Endothelial cell of umbilical vein (primary cell): ENCODE measurements at places on chromosomes 5 and 9. TPM values are rescaled to one million over a fixed set of nuclear protein-coding genes. Genes with fewer than 3 reads are reported as not detected.
A peak's percentile ranks its signal among the peaks of the same experiment; 100 is the strongest.

DNA sequence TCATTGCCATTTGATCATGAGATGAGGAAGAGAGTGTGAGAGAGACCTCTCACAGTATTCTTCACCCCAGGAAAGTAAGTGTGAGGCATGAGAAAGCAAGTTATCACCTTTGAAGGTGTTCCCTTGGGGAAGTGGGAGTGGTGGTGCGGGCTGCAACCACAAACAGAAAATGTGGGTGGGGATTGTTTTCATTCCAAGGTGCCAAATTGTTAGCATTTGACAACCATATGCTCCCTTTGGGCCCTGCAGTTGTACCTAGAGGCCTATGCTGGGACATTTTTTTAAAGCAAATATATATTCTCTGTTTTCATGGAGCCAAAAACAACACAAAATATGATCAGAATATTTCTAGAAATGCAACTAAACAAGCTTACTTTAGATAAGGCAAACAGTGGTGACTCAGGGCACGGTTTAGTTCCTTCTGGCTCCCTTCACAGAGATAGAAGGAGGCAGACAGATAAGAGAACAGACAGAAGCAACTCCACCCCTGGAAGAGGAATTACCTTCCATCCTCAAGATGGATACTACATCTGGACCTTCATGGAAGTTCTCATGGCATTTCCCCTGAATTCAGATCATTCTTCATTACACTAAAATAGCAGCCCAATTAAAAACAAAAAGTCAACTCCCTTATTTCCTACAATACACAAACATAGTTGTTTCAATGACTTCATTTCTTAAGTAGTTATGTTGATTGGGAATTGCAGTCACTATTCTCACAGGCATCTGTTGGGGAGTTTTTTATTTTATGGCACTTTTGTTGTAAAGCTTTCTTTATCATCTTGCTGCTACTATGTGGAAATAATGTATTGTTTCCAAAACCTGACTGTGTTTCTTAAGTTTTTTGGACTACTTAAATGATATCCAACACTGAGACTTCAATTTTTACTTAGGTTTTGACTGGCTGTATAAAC is 416.6 kb downstream of the PLK2 start:
- no peak overlapping the region for H3K27ac ChIP-seq
- DNase-seq = peak; percentile 10
- H3K36me3 ChIP-seq = no peaks in the 10 kb centered on the region
- no peaks in the 10 kb centered on the region for H3K27me3 ChIP-seq
- H3K4me1 ChIP-seq = no peaks in the 10 kb centered on the region
- no peak overlapping the region for H3K4me3 ChIP-seq

DNA sequence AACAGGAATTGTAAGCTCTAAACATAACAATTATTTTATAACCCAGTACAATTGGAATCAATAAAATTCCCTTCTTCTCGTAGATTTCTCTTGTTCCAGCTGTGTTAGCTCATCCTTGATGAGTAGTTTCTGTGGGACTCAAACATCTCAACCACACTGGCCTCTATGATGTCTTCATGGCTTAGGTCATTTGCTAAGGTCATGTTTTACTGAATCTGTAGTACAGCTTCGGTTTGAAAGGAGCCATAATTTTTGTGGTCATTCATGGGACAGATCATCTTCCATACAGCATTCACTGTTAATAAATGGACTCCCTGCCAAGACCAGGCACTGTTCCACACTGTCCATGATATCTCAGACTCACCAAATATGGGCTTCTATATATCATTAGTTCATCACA is 369.0 kb upstream of the RFX3 start:
- no peaks in the 10 kb centered on the region for H3K36me3 ChIP-seq
- H3K27me3 ChIP-seq = peaks cover 71% of the 10 kb centered on the region
- H3K4me3 ChIP-seq = no peak overlapping the region

- no peak overlapping the region for H3K4me3 ChIP-seq
- H3K27ac ChIP-seq = no peak overlapping the region
- DNase-seq = no peak
Measured at GRCh38 chr5:153974813-153975163, 63.9 kb downstream of the FAM114A2 start.

DNA sequence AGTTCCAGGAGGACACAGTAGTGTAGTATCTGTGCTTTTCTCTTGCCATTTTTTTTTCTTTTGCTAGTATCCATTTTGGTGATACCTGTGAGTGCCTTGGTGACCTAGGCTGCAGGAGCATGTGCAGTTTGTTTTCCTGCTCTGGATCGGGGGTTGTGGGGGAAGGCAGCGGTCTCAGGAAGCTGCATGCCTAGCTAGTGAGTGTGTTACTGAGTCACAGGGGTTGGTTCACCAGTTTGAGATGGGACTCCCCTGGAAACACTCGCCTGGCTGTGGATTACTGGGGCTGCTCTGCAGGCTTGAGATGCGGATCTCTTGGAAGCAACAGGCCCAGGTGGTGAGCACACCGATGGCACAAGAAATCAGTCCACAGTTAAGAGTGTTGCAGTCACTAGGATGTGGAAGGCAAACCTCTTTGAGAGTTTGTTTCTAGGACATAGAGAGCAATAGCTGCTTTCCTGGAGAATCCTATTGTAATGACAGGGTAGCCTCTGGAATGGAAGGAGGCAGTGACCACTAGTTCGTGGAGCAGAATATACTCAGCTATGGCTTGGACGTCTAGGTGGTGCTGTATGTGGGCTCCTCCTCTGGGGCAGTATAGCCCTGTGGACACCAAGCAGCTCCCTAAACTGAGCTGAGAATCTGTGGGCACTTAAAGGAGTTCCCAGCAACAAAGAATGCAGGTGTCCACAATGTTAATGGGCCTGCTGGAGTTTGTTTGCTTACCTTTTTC is 20.0 kb upstream of the SPATA31E1 start:
- no peaks in the 10 kb centered on the region for H3K27me3 ChIP-seq
- no peaks in the 10 kb centered on the region for H3K36me3 ChIP-seq
- peaks cover 8% of the 10 kb centered on the region for H3K4me1 ChIP-seq
- H3K27ac ChIP-seq = no peak overlapping the region
- no peak overlapping the region for H3K4me3 ChIP-seq
- DNase-seq = no peak

- no peak overlapping the region for H3K4me3 ChIP-seq
- DNase-seq = no peak
- H3K4me1 ChIP-seq = no peaks in the 10 kb centered on the region
Measured at GRCh38 chr9:91835216-91835615, 114.8 kb downstream of the ROR2 start.

GRCh38 chr9:89743216-89743572 is 138.4 kb downstream of the GADD45G start:
- H3K27me3 ChIP-seq = no peaks in the 10 kb centered on the region
- no peaks in the 10 kb centered on the region for H3K4me1 ChIP-seq
- DNase-seq = no peak
- no peaks in the 10 kb centered on the region for H3K36me3 ChIP-seq

The MAMDC2 gene
- 0.60 and 0.85 TPM in 2 replicates for total RNA-seq

DNA sequence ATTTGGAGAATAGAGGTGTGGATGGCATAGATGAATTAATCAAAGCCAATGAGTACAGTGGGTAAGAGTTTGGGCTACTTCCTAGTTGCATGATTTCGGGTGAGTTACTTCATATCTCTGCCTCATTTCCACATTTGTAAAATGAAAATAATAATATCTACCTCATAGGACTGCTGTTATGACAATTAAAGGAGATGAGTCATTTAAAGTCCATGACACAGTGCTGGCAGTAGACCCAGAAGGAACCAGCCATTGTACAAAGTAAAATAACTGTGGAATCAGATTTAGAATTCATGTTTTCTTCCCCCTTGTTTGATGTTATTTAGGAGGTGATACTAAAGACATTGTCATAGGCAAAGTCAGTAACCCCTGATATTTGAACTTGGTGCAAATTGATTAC is 139.5 kb upstream of the SLC27A6 start:
- H3K4me3 ChIP-seq = no peak overlapping the region
- H3K27me3 ChIP-seq = no peaks in the 10 kb centered on the region
- peak; percentile 83 for DNase-seq
- H3K4me1 ChIP-seq = peaks cover 26% of the 10 kb centered on the region

DNA sequence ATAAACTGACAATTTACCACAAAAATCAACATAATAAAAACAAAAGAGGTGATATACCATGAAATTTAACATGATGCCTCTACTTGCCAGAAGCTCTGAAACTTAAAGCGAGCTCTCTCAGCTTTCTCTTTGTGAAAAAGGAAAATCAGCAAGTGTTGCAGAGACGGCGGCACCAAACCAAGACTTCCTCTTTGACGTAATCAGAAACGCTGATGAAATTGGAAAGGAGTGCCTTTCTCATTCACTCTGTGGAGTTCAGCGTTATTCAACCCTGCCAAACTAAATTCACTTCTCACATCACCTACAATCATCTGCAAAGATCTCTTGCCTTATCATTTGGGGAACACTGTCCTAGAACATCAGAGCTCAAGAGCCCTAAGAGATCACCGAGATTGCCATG is 32.2 kb downstream of the ANXA6 start:
- H3K4me1 ChIP-seq = no peaks in the 10 kb centered on the region
- H3K27me3 ChIP-seq = no peaks in the 10 kb centered on the region
- H3K36me3 ChIP-seq = peaks cover 55% of the 10 kb centered on the region
- no peak for DNase-seq
- no peak overlapping the region for H3K4me3 ChIP-seq

DNA sequence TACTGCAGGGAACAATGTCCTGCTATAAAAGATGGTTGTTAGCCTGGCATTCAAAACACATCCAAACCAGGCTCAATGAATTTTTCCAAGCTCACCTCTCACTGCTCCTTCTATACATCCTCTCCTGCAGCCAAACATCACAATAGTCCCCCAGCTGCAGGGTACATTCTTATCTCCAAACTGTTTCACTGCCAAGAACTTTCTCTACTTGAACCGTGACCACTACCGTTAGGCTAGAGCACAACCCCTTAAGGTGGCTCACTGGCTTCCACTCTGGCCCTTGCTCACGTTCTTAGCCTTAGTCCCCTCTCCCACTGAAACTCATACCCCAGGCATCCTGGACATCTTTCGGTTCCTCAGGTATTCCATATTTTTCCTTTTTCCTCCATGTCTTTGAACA is 29.0 kb upstream of the ANXA6 start:
- no peaks in the 10 kb centered on the region for H3K27me3 ChIP-seq
- no peak for DNase-seq
- no peaks in the 10 kb centered on the region for H3K4me1 ChIP-seq
- H3K36me3 ChIP-seq = no peaks in the 10 kb centered on the region
- no peak overlapping the region for H3K4me3 ChIP-seq
- no peak overlapping the region for H3K27ac ChIP-seq

DNA sequence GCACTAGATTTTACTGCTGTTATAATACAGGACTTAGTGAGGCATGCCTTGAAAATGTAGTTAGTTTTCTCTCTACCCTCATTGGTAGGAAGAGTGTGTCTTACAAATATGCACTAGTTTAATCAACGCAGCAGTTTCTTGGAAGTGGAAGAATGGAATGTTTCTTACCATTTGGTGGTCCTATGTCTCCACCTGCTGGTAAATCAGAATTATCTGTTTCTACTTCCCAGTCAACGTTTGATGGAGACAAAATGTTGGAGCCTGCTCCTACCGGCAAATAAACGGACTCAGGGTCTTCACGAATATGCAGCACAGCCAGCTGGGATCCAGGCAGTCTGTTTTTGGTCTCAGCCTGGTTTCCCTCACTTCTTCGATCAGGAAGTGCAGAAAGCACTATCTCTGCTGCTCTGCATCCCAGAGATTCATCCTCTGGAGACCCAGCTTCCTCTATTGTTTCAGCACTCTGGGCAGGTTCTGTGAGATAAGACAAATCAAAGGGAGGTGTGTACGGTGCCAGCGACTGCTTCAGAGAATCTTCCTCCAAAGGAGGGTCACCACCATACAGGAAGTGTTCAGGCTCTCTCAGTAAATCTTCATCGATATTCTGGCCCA is 59.5 kb upstream of the PCA3 start:
- DNase-seq = peak; percentile 91
- peaks cover 15% of the 10 kb centered on the region for H3K27me3 ChIP-seq
- H3K4me3 ChIP-seq = no peak overlapping the region
- H3K4me1 ChIP-seq = peaks cover 27% of the 10 kb centered on the region

The CDH9 gene
- total RNA-seq = not detected in 2 replicates

The ITGA1 gene
- total RNA-seq = 1.9 and 3.3 TPM in 2 replicates

- H3K27ac ChIP-seq = peak overlapping the region; percentile 80
- H3K36me3 ChIP-seq = no peaks in the 10 kb centered on the region
- peak; percentile 98 for DNase-seq
- no peak overlapping the region for H3K4me3 ChIP-seq
- no peaks in the 10 kb centered on the region for H3K27me3 ChIP-seq
Measured at GRCh38 chr9:127049044-127049443, 73.4 kb downstream of the ANGPTL2 start.

DNA sequence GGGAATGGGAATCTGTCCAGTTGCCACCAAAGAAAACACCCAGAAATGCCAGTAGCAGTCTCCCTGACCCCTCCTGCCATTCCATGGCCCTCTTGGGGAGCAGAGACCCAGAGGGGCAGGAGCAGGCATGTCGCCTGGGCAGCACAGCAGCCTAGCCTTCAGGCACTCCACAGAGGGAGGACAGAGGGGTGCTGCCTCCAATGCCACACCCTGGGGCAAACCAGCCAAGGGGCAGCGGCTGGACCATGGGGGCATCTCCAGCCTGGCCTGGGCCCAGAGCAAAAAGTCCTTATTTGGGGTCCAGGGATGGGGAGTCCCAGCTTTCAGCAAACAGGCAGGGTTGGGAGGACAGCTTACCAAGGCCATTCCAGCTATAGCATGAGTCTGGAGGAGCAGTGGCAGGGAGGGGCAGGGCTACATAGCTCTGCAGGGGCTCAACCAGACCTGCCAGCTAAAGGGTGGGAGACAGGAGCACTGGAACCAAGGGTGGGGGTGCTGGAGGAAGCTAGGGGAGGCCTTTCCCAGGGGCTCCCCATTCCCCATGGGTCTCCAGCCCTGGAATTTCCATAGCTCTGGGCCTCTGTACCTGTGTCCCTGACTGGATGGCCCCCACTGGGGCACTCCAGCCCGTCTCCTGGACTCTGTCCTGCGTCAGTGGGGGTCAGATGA is 6.7 kb downstream of the BRD3 start:
- DNase-seq = no peak
- H3K4me3 ChIP-seq = no peak overlapping the region
- H3K27ac ChIP-seq = no peak overlapping the region
- peaks cover 16% of the 10 kb centered on the region for H3K4me1 ChIP-seq
- no peaks in the 10 kb centered on the region for H3K27me3 ChIP-seq

The SH3GL2 gene
- 0.16 TPM in 1 of 2 replicates, not detected in the other for total RNA-seq

DNA sequence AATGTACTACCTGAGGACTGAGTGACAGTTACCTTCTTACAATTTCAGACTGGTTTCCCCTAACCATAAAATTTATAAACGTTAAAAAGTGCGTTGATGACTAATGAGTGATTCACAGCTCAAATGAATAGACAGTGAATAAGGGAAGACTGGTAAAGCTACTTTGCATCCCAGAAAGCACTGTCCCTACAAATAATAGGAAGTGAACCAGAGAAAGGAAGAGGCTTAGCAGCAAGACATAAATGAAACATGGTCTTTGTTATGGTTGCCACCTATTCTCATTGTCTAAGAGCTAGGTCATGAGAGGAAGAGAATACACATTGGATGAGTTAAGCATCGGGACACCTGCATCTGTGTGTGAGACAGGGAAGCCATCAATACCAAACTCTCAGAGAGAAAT is 849.2 kb downstream of the TAF11L14 start:
- H3K27me3 ChIP-seq = no peaks in the 10 kb centered on the region
- H3K27ac ChIP-seq = no peak overlapping the region
- no peaks in the 10 kb centered on the region for H3K36me3 ChIP-seq
- no peaks in the 10 kb centered on the region for H3K4me1 ChIP-seq
- no peak for DNase-seq

- peaks cover 12% of the 10 kb centered on the region for H3K27me3 ChIP-seq
- no peak overlapping the region for H3K4me3 ChIP-seq
- H3K36me3 ChIP-seq = no peaks in the 10 kb centered on the region
Measured at GRCh38 chr5:68116868-68117411, 98.6 kb upstream of the PIK3R1 start.
